Kidney (tissue), 22 donors: ENCODE measurements at places on chromosomes 12 and 14.
A peak's percentile ranks its signal among the peaks of the same experiment; 100 is the strongest.

GRCh38 chr12:6092784-6093722 lies 31.4 kb downstream of the VWF start:
- no peak for DNase-seq

GRCh38 chr12:58435647-58436046 lies 484.7 kb downstream of the LRIG3 start:
- DNase-seq, result no peak

GRCh38 chr14:99155173-99156089 lies 116.6 kb downstream of the BCL11B start:
- DNase-seq, result no peak

- DNase-seq, result no peak
Measured at GRCh38 chr14:68908803-68909202, 70.3 kb downstream of the ACTN1 start.

DNA sequence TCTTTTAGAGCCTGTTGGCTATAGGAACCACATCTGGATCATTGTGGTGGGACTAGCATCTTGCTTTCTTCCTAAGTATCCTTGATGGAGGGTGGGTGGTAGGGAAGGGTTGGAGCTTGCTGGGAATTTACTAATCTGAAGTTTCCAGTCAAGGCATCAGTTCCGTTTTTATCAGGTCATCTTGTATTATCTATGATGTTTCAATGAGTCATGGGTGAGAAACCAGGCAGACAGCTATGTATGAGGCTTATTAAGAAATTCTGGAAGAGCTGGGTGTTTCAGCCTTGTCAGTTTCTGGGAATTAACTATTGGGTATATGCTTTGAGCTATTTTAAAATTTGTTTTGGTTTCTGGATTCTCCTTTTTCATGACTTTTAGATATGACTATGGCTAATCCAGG lies 11.3 kb downstream of the TSFM start:
- DNase-seq, result no peak

GRCh38 chr12:19572920-19573558 lies 133.7 kb downstream of the AEBP2 start:
- DNase-seq, result no peak

- no peak for DNase-seq
Measured at GRCh38 chr14:95240859-95241813, 78.6 kb downstream of the CLMN start.

GRCh38 chr12:92702754-92703679 lies at the start of gene PLEKHG7:
Gene PLEKHG7 (plus strand): TSS chr12:92702989. CDS start chr12:92706632, 3,643 bp downstream.
- DNase-seq, result peak; percentile 42

DNA sequence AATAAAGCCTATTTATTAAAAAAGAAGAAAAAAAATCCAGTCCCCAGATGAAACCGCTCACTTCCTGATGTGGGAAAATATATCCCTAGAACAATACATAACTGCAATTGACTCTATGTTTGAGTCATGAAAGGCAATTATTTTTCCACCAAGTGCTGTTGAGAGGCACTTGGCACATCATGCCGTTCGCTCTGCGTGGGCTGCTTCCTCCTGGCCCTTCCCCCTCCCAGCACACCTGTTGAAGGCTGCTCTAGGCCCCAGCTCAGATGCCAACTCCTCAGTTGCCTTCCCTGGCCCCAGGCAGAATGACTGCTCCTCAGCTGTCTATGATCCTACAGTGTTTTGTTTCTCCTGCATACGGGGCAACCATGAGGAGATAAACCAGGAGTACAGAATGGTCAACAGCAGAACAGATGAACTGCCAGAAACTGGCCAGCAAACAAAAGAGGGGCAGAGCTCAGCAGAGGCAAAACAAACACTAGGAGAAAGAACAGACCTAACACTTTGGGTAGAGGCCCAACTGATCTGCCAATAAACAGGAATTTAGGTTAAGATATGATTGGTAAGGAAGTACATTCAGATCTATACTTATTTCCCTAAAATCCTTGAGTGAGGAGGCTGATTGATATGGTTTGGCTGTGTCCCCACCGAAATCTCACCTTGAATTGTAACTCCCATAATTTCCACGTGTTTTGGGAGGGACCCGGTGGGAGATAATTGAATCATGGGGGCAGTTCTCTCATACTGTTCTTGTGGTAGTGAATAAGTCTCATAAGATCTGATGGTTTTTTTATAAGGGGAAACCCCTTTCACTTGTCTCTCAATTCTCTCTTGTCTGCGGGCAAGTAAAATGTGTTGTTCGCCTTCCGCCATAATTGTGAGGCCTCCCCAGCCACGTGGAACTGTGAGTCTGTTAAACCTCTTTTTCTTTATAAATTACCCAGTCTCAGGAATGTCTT lies 58.6 kb downstream of the SLC38A1 start:
- DNase-seq, result peak; percentile 75

DNA sequence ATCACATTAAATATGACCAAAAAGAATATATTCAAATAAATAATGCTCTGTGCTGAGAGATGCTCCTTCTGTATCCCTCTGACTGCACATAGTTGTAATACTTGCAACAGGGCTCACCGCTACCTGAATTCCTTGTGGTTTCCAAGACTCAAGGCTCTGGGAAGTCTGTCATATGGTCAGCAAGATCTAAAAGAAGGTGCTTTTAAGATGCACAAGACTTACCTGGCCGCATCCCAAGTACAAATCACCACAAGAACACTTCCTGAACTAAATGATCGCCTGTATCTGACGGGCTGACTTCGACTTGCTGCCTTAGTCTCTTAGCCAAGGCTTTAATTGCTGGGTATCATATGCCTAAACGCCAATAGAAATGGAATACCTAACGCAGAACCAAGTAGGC lies 67.2 kb downstream of the HECTD4 start:
- no peak for DNase-seq

DNA sequence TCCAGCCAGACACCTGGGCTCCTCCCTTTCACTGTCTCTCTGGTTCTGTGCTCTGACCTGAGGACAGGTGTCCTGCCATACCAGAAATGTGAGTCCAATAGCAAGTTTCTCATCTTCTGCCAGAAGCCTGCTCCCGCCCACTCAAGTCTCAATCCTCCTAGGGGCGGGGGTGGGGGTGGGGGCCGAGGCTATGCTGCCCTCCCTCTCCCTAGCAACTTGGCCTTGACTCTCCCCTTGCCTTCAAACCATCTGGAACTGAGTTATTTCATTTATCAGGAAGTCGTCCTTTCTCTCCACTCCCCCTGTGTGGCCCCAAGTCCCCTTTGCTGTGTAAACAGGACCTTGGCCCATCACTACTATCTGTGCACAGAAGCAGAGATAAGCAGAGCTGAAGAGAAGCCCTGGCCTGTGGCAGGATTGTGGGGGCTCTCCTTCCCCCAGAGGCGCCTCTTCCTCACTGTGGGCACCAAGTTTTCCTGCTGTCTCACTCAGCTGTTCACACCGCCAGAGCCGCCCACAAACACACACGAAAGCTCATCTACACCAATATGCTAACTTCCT lies 117.1 kb downstream of the DPF3 start:
- no peak for DNase-seq

DNA sequence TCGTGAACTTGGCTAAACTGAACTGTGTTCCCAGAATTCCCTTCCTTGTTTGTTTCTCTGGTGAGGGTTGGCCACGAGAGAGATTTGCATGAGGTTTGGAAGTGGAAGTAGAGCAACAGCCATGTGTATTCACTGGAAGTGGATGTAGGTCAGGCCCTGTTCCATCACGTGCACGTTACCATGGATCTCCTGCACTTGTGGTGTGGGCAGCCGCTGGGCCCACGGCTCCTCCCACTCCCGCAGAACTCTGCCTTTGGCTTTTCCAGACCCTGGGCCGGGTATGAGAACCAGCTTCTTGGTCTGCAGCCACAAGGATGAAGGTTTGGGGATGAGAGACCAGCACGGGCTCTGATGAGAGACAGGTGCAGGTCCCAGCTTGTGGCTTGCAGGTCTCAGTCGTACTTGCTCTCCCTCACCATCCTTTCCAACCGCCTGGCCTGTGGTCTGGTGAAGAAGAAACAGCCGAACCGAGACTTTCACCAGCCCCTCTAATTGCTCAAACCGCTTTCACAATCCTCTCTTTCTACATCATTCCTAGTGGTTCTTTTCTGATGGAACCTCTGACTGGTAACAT lies 94.9 kb downstream of the DUSP16 start:
- no peak for DNase-seq

DNA sequence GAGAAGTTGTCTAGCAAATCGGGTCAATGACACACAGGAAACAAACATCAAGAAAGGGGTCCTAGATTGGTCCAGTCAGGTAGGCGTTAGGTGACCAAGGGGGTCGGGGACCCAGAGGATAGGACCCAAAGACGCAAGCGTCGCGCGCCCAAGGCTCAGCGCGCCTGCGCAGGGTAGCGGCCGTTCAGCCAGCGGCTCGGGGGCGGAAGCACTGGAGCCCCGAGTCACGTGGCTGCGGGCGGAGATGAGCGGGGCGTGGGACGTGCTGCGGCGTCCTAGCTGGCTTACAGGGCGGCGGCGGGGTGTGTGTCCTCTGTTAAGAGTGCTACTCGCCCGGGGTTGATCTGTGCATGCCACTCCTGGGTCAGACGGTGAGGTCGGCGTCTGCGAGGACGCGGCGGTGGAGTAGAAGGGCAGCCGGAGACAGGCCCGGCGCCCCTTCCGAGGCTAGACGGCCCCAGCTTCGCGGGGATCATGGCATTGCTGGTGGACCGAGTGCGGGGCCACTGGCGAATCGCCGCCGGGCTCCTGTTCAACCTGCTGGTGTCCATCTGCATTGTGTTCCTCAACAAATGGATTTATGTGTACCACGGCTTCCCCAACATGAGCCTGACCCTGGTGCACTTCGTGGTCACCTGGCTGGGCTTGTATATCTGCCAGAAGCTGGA lies at the start of gene SLC35E3:
TSS of gene SLC35E3 (plus strand) at position 273 of the 668 bp plus-strand sequence. CDS start at position 475, 202 bp downstream.
- peak; percentile 94 for DNase-seq

GRCh38 chr12:122917507-122918121 lies 21.7 kb upstream of the VPS37B start:
- DNase-seq, result no peak

DNA sequence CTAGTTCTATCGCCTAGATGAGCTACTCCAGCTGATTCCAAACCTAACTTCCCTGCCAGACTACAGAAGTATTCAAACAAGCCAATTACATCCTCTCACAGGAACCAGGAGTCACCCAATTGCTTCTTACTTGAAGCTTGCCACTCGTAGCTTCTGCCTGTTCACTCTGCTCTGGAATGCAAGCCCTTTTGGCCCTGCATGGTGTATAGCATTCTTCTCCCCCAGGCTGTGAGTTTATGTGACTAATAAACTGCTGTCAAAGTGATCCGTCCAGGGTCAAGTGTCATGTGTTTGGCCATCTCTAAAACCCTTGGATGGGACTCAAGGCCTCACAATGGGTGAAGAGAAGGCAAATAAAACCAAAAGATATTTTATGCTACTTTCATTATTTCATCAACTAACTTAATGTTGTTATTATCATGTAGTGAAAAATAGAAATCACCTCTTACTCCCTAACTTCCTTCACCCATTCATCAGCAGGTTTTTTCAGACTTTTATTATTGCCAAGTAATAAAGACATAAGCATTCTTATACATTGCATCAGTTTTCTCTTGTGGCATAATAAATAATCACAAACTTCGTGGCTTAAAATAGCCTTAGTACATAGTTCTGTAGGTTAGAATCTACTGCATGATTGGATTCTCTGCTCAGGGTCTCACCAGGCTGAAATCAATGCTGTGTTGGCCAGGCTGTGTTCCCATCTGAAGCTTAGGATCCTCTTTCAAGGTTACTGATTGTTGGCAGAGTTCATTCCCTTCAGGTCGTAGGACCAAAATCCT lies 1981.7 kb upstream of the FLRT2 start:
- no peak for DNase-seq

GRCh38 chr12:64824500-64825142 lies at the start of gene TBC1D30:
Gene TBC1D30 (plus strand): TSS chr12:64824647. CDS start chr12:64824880, 233 bp downstream.
- DNase-seq, result peak; percentile 66

DNA sequence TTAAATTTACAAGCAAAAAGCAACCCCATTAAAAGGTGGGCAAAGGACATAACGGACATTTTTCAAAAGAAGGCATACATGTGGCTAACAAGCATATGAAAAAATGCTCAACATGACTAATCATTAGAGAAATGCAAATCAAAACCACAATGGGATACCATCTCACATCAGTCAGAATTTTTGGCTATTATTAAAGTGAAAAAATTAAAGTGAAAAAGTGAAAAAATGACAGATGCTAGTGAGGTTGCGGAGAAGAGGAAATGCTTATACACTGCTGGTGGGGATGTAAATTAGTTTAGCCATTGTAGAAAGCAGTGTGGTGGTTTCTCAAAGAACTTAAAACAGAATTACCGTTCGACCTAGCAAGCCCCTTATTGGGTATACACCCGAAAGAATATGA lies 7.9 kb downstream of the OTOGL start:
- no peak for DNase-seq

- no peak for DNase-seq
Measured at GRCh38 chr12:10227648-10228047, 15.0 kb downstream of the GABARAPL1 start.

- DNase-seq, result no peak
Measured at GRCh38 chr14:26593357-26593756, 4.5 kb downstream of the NOVA1 start.

DNA sequence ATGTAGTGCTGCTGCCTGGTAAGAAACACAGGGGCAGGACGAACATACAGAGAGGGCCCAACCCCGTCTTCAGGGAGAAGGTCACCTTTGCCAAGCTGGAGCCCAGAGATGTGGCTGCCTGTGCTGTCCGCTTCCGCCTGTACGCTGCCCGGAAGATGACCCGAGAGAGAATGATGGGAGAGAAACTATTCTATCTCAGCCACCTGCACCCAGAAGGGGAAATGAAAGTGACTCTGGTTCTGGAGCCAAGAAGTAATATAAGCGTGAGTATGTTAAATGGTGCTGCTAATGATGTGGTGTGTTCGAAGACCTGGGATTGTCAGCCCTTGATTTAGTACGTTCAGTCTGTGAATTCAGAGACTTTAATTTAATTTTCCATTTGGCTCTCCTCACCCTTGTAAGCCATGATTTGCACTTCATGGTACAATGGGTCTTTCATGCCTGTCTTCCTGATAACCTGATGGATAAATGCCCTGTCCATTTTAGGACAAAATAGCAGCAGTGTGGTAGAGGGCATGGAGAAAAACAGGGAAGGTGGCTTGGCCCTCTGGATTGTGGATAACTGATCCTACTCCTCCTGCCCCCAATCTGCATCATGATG lies 318.9 kb downstream of the SNAPC1 start:
- no peak for DNase-seq

GRCh38 chr14:68412505-68413465 lies 380.1 kb downstream of the ZFP36L1 start:
- DNase-seq, result no peak

GRCh38 chr12:120468325-120468820 lies 1.2 kb downstream of the SRSF9 start:
- DNase-seq, result peak; percentile 62

- DNase-seq, result no peak
Measured at GRCh38 chr12:78703820-78704525, 160.6 kb upstream of the SYT1 start.

GRCh38 chr12:107485731-107486130 lies 199.9 kb upstream of the PWP1 start:
- no peak for DNase-seq

DNA sequence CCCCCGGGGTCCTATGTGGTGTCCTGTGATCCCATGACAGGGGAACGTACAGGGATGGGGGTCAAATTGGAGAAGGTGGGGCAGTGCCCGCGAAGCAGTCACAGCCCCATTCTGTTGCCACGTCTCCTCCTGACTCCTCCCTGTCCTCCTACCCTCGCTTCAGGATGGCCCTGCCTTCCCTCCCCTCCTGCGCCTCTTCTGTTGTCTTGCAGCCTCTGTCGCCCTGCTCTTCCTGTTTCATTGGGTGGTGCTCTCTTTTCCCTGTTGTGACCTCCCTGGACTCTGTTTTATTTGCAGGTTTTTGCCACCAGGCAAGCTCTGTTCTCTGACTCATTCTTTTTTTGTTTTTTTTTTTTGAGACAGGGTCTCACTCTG lies 18.7 kb downstream of the CABP1 start:
- DNase-seq, result no peak

GRCh38 chr12:114829833-114830232 lies 145.9 kb upstream of the TBX3 start:
- no peak for DNase-seq
